ENCODE measurements at places on chromosomes 2 and 18.

DNA sequence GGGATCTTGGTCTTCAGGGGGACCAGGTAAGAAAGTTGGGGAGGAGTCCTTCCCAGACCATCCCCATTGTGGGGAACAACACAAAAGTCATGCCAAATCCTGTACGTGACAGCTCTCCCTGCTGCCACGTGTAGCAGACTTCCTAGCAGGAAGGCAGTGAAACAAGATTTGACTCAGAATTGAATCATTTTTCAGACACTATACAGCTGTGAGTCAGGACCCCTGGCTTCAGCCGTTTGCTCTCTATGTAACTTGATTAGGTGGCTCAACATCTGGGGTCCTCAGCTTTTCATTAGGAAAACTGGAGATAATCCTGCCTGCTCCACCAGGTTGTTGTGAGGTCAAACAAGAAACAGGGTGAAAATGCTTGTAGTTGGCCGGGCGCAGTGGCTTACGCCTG lies 32.9 kb upstream of the PDCL3 start:
- no peak for DNase-seq

DNA sequence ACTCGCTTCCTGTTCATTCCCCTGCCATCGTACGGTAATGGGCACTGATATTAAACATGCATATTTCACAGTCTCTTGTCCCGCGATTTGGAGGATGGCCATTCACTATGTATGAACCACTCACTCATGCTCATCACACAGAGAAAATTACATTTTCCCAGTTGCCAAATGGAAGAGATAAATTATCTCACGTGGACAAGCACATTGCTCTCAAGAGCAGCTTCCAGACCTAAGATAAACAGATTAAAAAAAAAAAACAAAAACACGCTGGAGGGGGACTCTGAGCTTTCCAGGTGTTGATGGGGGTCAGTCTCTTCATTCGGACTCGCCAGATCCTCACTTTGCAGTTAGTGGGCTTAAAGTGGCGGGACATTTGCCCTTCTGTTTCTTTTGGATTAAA lies 1.7 kb upstream of the MAPK4 start:
- DNase-seq, result no peak

- DNase-seq, result no peak
Observed at GRCh38 chr2:178246696-178247095, 52.4 kb downstream of the OSBPL6 start.

GRCh38 chr2:3267869-3268704 lies 109.5 kb downstream of the EIPR1 start:
- DNase-seq, result no peak

GRCh38 chr2:19244460-19245363 lies 113.7 kb downstream of the OSR1 start:
- no peak for DNase-seq

DNA sequence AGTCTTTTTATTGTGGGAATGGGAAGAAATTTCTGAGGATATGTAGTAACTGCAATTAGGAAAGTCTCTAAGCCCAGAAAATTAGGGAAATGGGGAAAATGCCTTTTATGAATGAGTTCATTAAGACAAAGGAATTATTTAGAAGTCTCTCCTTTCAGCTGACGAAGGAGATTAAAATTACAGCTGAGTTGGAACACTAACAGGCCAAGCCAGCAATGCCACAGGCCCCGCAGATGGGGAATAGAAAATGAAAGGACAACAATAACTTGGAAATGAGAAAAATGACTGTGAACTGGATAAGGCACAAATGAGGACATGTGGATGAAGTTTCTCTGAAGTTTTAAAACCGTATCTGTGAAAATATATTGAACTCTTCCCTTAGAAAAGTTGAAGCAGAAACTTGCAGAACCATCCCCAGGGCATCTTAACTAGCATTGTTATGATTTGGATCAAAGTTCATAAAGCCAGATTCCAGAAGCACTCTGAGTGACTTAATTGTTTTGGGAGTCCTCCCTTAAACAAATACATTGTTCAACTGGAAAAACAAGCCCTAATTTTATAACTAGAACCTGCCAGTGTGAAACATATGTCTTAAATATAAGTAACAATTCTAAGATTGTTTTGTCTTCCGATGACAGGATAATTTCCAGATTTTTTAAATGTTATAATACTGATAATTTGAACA lies 51.3 kb downstream of the C2orf76 start:
- no peak for DNase-seq

DNA sequence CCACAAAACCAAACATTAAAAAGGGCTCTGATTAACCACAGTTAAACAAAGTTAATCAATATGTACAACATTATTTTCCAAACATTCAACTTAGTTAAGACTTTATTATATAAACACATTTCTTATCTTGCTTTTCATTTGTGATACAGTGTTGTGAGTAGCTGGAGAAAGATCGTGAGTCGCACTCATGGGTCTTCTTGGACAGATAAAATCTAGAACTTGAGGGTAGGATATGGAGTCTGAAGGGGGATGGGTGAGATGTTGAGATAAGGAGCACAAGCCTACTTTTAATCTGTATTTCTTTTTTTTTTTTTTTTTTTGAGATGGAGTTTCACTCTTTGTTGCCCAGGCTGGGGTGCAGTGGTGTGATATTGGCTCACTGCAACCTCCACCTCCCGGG lies 22.6 kb upstream of the TMEM214 start:
- no peak for DNase-seq

DNA sequence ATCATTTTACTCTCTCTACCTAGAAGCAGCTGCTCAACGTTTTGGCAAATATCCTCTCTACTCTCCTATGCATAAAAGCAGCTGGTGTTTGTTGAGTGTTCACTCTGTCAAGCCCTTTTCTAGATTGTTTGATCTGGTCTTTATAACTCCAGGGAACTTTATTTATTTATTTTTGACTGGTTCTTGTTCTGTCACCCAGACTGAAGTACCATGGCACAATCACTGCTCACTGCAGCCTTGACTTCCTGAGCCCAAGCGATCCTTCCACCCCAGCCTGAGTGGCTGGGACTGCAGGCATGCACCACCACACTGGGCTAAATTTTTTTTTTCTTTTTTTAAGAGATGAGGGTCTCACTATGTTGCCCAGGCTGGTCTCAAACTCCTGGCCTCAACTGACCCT lies 12.7 kb downstream of the CATIP start:
- DNase-seq, result no peak

DNA sequence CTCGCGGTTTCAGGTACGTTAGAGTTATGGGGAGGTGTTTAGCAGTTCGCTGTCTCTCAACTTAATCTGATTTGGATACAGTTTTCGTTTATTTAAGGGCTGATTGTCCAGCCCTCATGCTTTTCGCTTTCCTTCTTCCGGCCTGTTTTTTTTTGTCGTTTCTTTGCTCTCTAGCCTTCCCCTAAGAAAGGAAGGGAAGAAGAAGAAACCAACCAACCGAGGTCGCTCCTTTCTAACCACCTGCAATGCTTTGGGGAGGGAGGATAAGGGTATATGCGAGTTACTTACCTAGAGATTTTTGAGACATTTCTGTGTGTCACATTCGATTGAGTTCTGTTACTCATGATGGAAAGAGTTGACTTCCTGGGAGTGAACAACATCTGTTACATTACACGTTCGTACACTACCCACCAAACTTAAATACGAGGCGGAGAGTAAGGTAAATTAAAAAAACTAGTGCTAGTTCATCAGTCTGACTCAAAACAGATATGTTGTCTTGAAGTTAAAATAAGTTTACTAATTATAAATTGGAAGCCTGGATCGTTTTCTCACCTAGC lies 918 bp downstream of the EIF5B start:
- no peak for DNase-seq

- DNase-seq, result no peak
Observed at GRCh38 chr2:100016756-100017155, 125.6 kb downstream of the AFF3 start.

- DNase-seq, result peak; percentile 70
Observed at GRCh38 chr2:128304715-128305554, 13.7 kb downstream of the HS6ST1 start.
